ENCODE measurements at places on chromosomes 11 and 22. TPM values are rescaled to one million over a fixed set of nuclear protein-coding genes. Genes with fewer than 3 reads are reported as not detected.

Gene LMO2
- total RNA-seq: 0.13 TPM

Gene ACRV1
- not detected for total RNA-seq

Gene MS4A15
- total RNA-seq: not detected

Gene SPI1
- 1.8 TPM for total RNA-seq

Gene MAJIN
- not detected for total RNA-seq

Gene MS4A4A
- 0.20 TPM for total RNA-seq

Gene OR10A2
- not detected for total RNA-seq

Gene FOLR3
- total RNA-seq: not detected

Gene SYT13
- total RNA-seq: not detected

All from CD8-positive, alpha-beta memory T cell (primary cell).